Pancreas (tissue), 10 donors: ENCODE measurements at places on chromosomes 16 and 17. TPM values are rescaled to one million over a fixed set of nuclear protein-coding genes. Genes with fewer than 3 reads are reported as not detected.

DNA sequence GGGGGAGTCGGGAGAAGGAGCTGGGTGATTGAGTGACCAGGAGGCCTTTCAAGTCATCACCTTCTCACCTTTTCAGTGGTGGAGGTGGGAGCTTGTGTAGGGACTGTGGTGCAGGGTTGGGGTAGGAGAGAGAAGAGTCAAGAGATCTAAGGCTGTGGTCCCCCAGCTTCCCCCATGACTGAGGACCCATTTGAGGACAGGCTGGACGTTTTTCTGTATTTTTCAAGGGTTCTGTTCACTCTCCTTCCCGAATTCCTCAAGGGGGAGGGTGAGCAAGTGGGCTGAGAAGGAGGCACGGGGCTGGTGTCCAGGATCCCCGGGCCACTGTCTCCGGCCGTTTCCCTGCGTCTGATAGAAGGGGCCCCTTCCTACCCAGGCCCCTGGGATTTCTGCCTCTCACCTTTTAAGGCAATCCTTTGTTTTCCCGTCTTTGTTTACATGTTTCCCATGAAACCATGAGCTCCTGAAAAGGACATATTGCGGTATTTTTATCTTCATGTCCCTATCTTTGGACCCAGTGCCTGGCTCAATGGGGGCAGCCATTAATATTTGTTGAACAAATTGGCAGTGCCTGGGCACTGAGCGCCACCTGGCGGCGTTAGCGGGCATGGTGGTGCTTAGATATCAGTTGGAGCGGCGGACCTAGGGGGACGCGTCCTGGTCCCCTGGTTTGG, 9.2 kb upstream of the CD300A start:
- peak; percentile 54 for DNase-seq
- H3K36me3 ChIP-seq, result no peaks in the 10 kb centered on the region
- peaks cover 17% of the 10 kb centered on the region for H3K4me1 ChIP-seq
- H3K4me3 ChIP-seq, result no peak overlapping the region
- no peak overlapping the region for H3K27ac ChIP-seq

DNA sequence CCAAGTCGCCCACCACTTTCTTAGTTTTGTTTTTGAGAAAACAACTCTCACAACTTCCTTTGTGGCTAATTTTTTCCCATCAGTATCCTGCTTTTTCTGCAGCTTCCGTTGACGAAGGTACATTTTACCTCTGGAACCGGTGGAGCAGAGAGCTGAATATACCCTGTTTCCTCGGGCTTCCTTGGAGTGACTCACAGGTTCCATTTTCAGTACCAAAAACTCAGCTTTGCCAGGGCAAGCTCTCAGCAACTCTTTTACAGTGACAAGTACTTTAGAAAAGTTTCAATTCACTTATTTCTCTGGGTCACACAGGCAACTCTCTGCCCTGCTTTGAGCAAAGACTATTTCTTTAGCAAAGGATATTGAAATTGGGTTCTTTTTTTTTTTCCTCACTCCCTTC, 318.9 kb downstream of the SNX29 start:
- H3K27me3 ChIP-seq, result no peaks in the 10 kb centered on the region
- H3K27ac ChIP-seq, result no peak overlapping the region
- H3K4me3 ChIP-seq, result no peak overlapping the region

DNA sequence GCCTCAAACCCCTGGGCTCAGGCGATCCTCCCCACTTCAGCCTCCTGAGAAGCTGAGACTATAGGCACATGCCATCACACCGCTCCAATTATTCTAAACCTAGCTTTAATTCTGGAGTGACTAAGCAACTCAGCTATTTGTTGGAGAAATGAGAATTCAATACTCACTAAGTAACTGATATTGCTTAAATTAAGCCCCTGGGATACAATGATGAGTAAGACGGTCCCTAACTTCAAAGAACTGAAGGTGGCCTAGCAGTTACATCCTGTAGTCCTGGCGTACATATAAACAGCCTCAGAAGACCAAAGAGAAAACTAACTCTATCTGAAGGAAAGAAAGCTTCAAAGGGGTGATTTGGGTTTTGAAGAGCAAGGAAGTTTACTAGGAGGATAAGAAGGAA, 25.0 kb downstream of the XPO6 start:
- no peak overlapping the region for H3K27ac ChIP-seq
- H3K4me1 ChIP-seq, result peaks cover 23% of the 10 kb centered on the region
- no peak for DNase-seq
- H3K36me3 ChIP-seq, result no peaks in the 10 kb centered on the region
- no peaks in the 10 kb centered on the region for H3K27me3 ChIP-seq

DNA sequence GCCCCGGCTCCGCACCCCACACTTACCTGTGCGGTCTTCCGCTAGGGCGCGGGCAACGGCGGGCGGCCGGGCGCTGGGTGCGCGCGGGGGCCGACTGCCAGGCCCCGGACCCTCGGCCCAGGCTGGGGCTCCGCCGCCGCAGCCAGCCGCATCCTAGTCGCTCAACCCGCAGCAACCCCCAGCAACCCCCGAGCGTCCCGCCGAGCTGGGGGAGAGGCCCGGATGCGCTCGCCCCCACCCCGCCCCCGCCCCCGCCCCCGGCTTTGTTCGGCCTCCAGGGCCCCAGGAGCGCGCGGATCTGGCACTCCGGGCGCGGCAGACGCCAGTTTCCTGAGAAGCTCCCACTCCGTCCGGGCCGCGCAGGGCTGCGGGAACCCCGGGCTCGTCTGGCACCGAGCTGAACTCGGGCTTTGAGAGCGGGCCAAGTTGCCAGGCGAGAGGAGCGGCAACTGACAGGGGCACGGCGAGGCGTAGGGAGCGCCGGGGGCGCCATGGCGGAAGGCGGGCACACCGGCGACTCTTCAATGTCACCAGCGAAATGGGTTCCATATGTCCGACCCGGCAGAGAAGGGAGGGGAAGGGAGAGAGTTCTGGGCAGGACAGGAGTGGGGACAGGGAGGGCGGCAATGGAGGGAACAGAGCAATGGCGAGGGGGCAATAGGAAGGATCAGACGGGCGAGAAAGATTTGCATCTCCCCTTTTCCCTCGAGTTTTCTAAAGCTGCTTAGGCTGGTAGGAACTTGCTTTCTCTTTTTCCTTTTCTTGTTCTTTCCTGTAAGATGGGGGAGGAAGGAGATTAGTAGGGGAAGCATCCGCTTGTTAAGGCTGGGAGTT, 13.7 kb downstream of the HOXB4 start:
- no peak overlapping the region for H3K27ac ChIP-seq
- H3K27me3 ChIP-seq, result peaks cover 20% of the 10 kb centered on the region
- no peak for DNase-seq
- H3K4me1 ChIP-seq, result no peaks in the 10 kb centered on the region
- H3K36me3 ChIP-seq, result no peaks in the 10 kb centered on the region

The ZG16B gene
- 0.69 TPM for total RNA-seq

The KCNJ12 gene
- 0.12 TPM for total RNA-seq

GRCh38 chr16:84827131-84827574, 7.4 kb downstream of the CRISPLD2 start:
- H3K27me3 ChIP-seq, result no peaks in the 10 kb centered on the region
- H3K4me1 ChIP-seq, result no peaks in the 10 kb centered on the region
- no peak overlapping the region for H3K27ac ChIP-seq
- no peak overlapping the region for H3K4me3 ChIP-seq
- no peak for DNase-seq

The HOXB2 gene
- 1.7 TPM for total RNA-seq

- H3K27me3 ChIP-seq, result no peaks in the 10 kb centered on the region
- DNase-seq, result no peak
- H3K27ac ChIP-seq, result no peak overlapping the region
- H3K4me3 ChIP-seq, result no peak overlapping the region
- no peaks in the 10 kb centered on the region for H3K36me3 ChIP-seq
Observed at GRCh38 chr16:17027488-17028129, 443.2 kb downstream of the XYLT1 start.

GRCh38 chr16:85902366-85903155, 3.6 kb downstream of the IRF8 start:
- no peaks in the 10 kb centered on the region for H3K36me3 ChIP-seq
- H3K27me3 ChIP-seq, result no peaks in the 10 kb centered on the region
- no peak overlapping the region for H3K27ac ChIP-seq
- H3K4me3 ChIP-seq, result peak overlapping the region; percentile 9
- peak; percentile 59 for DNase-seq

DNA sequence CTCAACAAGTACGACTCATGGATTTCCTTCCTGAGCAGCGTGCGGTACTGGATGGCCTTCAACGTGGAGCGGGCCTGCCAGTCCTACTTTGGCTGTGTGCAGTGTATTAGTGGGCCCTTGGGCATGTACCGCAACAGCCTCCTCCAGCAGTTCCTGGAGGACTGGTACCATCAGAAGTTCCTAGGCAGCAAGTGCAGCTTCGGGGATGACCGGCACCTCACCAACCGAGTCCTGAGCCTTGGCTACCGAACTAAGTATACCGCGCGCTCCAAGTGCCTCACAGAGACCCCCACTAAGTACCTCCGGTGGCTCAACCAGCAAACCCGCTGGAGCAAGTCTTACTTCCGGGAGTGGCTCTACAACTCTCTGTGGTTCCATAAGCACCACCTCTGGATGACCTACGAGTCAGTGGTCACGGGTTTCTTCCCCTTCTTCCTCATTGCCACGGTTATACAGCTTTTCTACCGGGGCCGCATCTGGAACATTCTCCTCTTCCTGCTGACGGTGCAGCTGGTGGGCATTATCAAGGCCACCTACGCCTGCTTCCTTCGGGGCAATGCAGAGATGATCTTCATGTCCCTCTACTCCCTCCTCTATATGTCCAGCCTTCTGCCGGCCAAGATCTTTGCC, 9.0 kb downstream of the HAS3 start:
- no peaks in the 10 kb centered on the region for H3K27me3 ChIP-seq
- no peaks in the 10 kb centered on the region for H3K36me3 ChIP-seq
- H3K4me1 ChIP-seq, result peaks cover 4% of the 10 kb centered on the region
- H3K4me3 ChIP-seq, result no peak overlapping the region
- H3K27ac ChIP-seq, result no peak overlapping the region

DNA sequence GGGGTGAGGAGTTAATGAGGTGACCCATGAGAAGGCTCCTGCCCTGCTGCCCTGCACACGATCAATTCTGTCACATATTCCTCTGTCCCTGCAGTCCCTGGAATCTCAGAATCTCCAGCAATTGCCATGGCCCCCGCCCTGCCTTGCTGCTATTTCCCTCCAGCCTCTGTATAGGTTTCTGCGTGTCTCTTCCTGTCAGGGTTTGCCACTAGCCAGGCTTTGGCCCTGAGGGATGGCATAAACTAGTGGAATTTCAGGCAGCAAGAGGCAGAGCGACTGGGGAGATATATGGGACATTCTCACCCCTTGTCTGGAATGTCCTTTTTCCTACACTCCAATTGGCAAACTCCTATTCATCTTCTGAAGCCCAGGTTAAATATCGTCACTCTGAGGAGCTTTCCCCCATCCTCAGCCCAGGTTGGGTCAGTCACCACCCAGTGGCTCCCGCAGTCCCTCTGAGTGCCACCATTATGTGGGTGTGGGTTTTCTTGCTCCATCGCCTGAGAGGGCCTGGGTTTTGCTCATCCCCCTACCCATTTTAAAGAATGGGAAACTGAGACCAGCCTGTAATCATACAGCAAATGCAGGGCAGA, 15.5 kb upstream of the NATD1 start:
- H3K27me3 ChIP-seq, result no peaks in the 10 kb centered on the region
- H3K27ac ChIP-seq, result no peak overlapping the region
- no peak for DNase-seq
- no peak overlapping the region for H3K4me3 ChIP-seq
- no peaks in the 10 kb centered on the region for H3K4me1 ChIP-seq
- no peaks in the 10 kb centered on the region for H3K36me3 ChIP-seq

The PARD6A gene
- 15.5 TPM for total RNA-seq

DNA sequence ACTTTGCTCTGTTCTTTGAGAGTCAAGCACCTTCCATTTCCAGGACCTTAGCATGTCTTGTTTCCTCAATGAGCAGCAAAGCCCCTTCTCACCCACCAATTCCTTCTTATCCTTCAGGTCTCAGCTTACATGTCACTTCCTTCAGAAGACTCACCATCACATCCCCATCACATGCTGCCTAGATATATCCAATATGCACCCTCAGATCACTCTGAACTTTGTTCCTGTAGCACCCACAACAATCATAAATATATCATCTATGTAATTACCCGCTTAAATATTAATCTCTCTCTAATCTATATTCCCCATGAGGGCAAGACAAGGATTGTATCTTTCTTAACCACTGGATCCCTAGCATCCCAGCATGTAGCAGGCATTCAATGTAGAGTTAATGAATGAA, 30.4 kb downstream of the KANSL1 start:
- DNase-seq, result no peak
- peaks cover 40% of the 10 kb centered on the region for H3K4me1 ChIP-seq
- H3K27me3 ChIP-seq, result no peaks in the 10 kb centered on the region
- no peak overlapping the region for H3K4me3 ChIP-seq
- no peak overlapping the region for H3K27ac ChIP-seq
- no peaks in the 10 kb centered on the region for H3K36me3 ChIP-seq

GRCh38 chr17:9240659-9241370, 219.5 kb downstream of the NTN1 start:
- H3K27me3 ChIP-seq, result no peaks in the 10 kb centered on the region
- peak overlapping the region; percentile 85 for H3K27ac ChIP-seq
- peak overlapping the region; percentile 34 for H3K4me3 ChIP-seq
- DNase-seq, result peak; percentile 59

DNA sequence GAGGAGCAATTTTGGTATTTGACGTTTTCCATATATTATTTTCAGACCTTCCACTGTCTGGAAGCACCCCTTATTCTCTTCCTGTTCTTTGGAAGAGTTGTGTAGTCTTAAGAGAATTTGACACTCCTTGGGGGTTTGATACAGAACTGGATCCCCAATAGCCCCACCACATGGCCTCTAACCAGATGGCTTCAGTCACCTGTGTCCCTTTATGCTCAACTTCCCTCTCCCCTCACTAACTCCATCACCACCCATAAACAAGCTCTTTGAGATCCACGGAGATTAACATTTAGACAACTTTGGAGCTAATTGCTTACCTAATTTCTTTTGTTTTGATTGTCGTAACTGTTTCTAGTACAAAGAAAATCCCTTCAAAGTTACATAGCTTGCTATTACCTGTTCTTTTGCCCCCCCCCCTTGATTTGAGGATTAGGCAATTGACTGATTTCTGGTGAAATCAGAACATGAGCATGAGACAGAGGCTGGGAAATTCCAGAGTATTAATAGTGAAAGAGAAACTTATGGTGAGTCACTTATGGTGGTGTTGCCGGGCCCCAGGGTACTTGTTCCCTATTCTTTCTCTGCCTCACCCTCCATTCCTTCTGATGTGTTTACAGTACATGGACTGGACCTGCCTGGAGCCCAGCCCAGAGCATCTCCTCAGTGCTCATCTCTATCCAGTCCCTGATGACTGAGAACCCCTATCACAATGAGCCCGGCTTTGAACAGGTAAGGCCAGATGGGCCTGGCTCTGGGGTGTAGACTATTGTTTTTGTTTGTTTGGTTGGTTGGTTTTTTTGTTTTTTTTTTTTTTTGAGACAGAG, 7.5 kb downstream of the UBE2Z start:
- H3K4me1 ChIP-seq, result peaks cover 16% of the 10 kb centered on the region
- DNase-seq, result no peak
- H3K27ac ChIP-seq, result no peak overlapping the region
- peaks cover 43% of the 10 kb centered on the region for H3K36me3 ChIP-seq
- no peaks in the 10 kb centered on the region for H3K27me3 ChIP-seq
- H3K4me3 ChIP-seq, result no peak overlapping the region

The ABCC6 gene
- 20.2 TPM for total RNA-seq

- no peak overlapping the region for H3K4me3 ChIP-seq
- no peaks in the 10 kb centered on the region for H3K4me1 ChIP-seq
- H3K36me3 ChIP-seq, result no peaks in the 10 kb centered on the region
- no peak for DNase-seq
- H3K27me3 ChIP-seq, result no peaks in the 10 kb centered on the region
- no peak overlapping the region for H3K27ac ChIP-seq
Observed at GRCh38 chr17:39114723-39115122, 36.7 kb downstream of the PLXDC1 start.

- peaks cover 28% of the 10 kb centered on the region for H3K4me1 ChIP-seq
- peak; percentile 91 for DNase-seq
- H3K27ac ChIP-seq, result peak overlapping the region; percentile 96
- no peaks in the 10 kb centered on the region for H3K27me3 ChIP-seq
- H3K4me3 ChIP-seq, result peak overlapping the region; percentile 89
Observed at GRCh38 chr17:44219108-44219615, 313 bp downstream of the UBTF start.

The KRTAP3-3 gene
- not detected for total RNA-seq
